ENCODE measurements at places on chromosomes 7 and 10.

DNA sequence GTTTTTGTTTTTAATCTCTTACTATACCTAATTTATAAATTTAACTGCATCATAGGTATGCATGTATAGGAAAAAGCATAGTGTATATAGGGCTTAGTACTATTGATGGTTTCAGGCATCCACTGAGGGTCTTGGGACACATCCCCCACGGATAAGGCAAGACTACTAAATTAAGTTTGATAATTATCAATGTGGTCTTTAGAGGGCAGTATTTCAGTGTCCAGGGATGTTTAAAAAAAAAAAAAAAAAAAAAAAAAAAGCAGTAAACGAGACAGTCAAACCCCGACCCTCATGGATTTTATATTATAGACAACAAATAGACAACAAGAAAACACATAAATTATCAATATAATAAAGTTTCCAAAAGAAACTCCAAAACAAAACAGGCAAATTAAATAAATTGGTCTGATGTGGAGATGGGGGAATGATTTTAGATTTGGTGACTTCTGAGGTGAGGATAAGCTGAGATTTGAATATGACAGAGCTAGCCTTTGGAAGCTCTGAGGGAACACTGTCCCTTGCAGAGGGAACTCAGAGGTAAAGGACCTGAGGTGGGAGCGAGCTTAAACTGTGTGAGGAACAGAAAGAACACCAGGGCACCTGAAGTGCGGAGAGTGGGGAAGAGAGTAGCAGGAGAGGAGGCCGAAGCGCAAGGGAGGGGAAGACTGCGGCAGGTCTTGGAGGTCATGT, 14.8 kb downstream of the ACSM6 start:
- DNase-seq, result no peak

DNA sequence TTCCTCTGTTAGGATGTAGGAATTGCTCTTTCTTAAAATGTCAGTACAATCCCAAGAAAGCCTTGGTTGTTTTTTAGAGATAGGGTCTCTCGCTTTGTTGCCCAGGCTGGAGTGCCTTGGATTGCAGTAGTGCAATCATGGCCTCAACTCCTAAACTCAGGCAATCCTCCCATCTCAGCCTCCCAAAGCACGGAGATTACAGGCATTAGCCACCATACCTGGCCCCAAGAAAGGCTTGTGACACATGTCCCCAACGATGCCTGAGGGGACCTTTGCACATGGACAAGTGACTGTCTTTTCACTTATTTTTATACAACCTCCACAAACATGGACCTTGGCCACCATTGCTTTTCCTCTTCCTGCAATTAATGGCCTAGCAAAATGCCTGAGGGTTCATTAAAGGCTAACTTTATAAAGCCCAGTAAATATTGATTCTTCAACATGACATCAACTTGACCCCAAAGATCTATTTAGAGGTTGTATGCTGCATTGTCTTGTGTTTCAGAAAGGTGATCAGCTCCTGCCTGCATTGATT, 10.0 kb upstream of the SPOCK2 start:
- DNase-seq, result no peak

DNA sequence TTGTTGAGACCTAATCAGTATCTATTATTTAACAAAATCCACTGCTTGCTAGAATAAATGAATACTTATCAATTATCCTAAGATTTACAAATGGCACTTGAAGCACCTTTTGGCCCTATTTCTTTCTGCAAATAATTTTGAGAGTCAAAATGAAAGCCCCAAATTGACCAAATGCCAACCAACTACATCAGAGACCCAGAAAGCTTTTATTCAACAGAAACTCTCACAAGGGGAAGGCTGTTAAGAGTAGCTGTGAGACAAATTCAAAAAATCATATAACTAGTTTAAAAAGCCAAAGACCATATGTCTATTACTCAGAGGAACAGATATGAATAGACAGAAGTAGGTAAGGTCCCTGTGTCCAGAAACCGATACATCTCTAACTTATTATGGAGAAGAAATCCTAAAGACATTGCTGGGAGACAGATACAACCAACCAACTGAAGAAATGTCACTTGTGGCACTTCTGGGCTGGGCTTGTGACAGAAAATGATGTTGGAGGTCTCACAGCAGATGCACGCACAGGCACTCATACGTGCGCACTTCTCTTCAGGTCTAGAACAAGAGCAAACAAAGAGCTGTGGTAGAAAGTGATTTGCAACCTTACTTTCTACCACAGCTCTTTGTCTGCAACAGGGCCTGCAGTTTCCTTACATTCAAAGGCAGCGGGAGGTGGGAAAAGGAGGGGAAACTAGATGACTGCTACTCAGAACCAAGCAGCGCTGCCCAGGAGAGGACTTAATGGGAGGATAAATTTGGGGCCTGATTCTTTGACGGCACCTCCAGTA, 58.6 kb upstream of the KCNIP2 start:
- peak; percentile 31 for DNase-seq

GRCh38 chr7:42144604-42145003, 92.4 kb downstream of the GLI3 start:
- DNase-seq, result no peak

DNA sequence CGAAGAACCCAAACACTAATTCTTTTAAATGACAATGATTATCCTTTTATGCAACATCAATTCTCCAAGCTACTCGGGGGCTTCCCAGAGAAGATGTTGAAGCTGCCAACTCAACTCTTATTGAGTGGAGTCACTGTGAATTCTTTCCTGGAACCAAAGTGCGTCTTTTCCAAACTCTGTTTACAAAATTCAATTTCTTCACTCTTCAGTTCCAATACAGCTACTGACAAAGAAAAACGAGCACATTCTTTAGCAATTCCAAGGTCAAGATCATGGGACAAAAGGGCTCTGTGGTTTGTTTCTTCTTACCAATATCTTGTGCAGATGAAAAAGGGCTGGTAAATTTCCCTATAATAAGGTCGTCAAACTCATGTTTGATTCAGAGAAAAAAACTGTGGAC, 74.2 kb downstream of the FAS start:
- DNase-seq, result no peak

DNA sequence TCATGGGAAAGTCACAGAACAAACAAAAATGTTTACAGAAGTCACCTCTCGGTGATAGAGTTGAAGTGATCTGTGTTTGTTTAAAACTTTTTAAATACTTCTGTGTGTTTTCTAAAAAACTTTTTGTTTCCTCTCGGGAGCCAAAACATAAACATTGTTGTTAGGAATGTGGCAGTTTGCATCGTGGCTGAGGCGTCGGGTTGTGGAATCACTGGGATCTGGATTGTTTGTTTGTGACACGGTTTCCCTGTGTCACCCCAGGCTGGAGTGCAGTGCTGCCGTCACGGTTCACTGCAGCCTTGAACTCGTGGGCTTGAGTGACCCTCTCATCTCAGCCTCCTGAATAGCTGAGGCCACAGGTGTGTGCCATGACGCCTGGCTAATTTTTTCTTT, 29.0 kb upstream of the SUN1 start:
- no peak for DNase-seq

DNA sequence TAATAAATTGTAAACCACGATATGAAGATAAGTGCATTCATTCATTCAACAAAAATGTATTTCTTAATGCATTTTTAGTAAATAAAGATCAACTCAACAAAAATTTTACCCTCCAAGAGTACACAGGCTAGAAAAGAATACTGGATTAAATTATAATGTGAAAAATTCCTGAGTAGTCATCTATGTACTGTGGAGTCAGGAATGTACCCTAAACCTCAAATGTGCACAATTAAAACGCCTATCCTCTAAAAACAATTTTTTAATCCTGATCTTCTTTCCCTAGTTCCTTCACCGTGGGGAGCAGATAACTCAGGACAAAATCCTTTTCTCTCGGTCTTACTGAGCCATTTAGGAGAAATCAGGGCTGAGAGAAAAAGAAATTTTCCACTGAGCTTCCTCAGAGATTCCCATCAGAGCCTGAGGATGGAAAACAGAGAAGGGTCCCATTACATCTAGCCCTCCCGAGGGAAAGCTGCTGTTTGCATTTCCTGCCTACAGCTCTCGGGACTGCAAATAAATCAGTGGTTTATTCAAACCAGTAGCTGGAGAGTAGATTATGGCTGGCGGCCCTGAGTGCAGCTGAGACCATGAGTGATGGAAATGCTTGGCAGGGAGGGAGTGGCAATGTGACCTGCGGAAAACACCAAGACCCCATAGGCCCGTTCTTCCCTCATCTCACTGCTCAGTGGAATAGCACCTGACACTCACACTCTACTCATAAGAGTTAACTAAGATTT, 7.4 kb downstream of the TAS2R40 start:
- no peak for DNase-seq

GRCh38 chr10:21399392-21400035, 126.0 kb downstream of the SKIDA1 start:
- no peak for DNase-seq

GRCh38 chr7:139669106-139670061, 108.4 kb downstream of the HIPK2 start:
- no peak for DNase-seq

DNA sequence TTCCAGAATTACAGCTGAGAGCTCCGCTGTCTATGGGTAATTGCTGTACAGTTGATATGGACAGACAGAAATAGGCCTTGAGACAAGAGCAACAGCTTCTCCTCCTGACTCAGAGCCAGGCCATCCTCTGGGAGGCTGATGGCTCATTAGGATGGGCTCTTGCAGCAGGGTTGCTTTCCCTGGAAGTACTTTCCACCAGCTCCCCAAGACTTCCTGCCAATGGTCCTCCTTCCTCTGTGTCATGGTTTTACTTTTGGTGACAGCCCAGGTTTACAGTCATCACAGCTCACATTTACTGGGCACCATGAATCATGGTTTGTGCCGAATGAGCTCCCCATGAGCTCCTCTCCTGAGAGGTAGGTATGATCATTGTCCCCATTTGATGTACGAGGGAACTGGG, 131.8 kb downstream of the HECW1 start:
- no peak for DNase-seq

DNA sequence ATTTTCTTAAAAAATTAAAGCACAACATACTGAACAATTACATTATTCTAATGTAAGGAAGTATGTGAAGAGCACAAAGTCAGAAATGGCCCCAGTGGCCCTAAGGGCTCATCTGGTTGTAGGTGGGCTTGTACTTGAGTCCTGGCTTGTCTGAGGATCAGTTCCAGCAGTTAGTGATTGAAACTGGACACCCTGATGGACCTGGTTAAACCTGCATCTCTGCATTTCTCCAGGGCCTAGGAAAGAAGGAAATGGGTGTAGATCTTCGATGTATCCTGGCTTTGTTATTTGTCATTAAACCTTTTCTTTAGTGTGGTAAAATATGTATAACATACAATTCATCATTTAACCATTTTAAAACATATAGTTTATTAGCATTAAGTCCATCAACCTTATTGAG, 9.7 kb upstream of the AKR1C2 start:
- no peak for DNase-seq

DNA sequence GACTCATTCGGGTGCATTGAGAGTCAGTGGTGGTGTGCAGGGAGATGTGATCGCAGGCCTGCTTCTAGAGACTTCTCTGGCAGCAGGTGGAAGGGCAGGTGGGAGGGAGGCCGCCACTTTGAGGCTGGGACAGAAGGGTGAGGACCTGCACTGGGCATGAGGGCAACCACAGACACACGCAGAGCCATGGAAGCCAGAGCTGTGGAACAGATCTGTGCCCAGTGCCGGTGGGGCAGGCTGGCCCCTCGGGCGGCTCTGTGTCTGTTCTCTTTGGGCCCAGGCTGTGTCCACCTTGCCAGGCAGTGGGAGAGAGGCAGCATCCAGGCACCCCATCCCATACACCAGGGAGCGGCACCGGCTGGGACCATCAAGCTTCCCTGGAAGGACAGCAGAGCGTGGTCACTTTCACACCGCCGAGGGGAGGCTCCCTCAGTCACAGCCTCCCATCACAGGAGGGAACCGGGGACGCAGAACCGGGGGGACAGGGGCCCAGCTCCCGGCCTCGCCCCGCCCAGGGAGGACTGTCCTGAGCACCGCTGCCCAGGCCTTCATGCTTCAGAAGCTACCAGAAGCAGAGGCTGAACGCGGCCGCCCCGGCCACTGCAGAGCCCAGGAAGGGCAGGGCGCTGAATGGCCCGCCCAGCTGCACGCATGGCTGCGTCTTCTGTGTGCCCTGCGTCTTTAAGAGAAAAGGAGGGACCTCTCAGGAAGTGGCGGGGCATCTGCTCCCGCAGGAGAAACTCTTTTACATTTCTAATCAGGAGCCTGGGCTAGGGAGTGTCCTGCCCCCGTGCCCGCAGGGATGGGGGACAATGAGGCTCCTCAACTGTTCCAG, 32.1 kb downstream of the EN2 start:
- peak; percentile 34 for DNase-seq

GRCh38 chr7:27221201-27221797, 21.3 kb upstream of the EVX1 start:
- no peak for DNase-seq

DNA sequence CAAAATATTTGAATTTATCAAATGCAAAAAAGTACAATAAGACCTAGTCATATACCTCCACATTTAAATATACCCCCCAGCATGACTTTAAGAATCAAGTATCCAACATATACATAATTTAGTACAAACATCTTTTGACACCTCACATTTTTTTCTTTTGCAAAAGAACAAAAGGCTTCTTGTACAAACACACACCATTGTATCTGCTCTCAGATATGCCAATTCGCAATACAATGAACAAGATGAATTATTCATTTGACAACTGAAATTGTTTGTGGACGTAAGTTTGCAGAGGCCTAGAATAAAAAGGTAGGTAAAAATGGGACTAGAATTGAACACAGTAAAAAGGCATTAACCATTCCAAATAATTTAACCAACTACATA, 154.4 kb downstream of the CACNA2D1 start:
- no peak for DNase-seq

- DNase-seq, result no peak
Measured at GRCh38 chr10:78626471-78626870, 442.3 kb upstream of the ZMIZ1 start.

GRCh38 chr10:20962165-20962564, 65.1 kb upstream of the NEBL start:
- DNase-seq, result no peak

DNA sequence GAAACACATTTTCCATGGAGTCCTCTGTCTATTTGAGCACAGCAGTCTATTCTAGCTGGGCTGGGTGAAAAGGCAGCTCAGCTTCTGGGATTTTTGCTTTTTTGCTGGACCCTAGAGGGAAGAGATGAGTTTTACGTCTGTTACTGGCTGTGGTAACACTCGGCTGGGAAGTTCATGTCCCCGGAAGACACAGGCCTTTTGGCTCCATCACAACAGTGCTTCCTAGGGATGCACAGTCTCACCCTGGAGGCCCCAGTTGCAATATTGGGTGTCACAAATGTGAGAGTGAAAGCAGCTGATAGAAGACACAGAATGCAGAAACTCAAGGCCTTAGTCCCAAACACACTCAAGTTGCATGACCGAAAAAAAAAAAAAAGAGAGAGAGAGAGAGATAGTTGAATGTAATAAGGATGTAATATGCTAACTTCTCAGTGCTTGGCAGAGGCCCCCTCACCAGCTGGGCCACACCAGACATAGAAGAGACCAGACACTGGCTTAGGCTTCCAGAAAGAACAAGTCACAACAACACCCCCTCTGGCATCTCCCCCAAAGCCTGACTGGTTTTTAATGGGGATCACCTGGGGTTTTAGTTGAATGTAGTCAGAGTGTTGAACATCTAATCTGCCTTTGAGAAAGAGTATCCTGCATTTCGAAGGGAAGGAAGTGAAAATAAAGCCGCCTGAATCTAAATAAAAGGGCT, 545.4 kb upstream of the FZD8 start:
- no peak for DNase-seq
